Stimulated activated CD4-positive, alpha-beta T cell treated with anti-CD3 and anti-CD28 coated beads, Interleukin-1b, Interleukin-23, amount 100 ng/mL, for 4 hours (primary cell): ENCODE measurements at places on chromosomes 11 and 22.

DNA sequence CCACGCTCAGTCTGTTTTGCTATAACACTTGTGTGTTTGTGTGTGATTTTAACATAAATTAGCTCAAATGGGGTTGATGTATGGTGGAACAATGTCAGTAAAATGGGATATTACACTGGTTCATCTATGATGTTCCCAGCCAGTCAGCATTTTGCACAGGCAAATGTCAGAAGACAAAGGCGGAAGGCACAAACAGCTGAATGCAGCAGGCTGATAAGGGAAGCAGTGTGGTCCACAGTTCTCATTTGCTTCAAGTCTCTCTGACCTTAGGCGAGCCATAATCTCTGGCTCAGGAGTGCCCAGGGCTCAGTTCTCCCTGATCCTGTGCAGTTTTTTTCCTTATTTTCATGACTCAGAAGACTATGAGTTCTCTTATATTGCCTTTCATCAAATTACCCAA is 102.7 kb downstream of the FAR1 start:
- DNase-seq, result no peak

- DNase-seq, result no peak
These were observed 3.4 kb upstream of the SORL1-AS1 start for GRCh38 chr11:121456151-121456550.

DNA sequence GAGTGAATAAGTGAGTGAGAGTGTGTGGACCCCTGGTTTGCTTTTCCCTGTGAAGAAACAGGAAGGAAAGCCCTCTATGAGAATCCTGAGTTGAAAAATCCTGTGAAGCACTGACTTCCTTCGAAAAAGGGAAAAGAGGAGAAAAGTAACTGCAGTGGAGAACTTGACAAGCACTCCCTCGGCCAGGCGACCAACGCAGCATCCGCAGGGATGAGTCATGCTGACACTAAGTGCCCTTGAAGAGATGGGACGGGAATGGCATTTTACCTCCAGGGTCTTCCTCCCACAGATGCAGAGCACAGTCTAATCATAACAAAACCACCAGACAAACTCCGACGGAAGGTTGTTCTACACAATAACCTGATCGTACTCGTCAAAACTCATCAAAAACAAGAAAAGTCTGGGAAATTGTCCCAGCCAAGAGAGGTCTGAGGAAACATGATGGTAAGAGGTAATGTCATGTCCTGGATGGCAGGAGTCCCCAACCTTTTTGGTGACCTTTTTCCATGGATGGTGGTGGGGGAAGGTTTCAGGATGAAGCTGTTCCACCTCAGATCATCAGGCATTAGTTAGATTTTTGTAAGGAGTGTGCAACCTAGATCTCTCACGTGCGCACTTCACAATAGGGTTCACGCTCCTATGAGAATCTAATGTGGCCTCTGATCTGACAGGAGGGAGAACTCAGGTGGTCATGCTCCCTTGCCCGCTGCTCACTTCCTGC is 132.2 kb upstream of the B3GAT1 start:
- no peak for DNase-seq

DNA sequence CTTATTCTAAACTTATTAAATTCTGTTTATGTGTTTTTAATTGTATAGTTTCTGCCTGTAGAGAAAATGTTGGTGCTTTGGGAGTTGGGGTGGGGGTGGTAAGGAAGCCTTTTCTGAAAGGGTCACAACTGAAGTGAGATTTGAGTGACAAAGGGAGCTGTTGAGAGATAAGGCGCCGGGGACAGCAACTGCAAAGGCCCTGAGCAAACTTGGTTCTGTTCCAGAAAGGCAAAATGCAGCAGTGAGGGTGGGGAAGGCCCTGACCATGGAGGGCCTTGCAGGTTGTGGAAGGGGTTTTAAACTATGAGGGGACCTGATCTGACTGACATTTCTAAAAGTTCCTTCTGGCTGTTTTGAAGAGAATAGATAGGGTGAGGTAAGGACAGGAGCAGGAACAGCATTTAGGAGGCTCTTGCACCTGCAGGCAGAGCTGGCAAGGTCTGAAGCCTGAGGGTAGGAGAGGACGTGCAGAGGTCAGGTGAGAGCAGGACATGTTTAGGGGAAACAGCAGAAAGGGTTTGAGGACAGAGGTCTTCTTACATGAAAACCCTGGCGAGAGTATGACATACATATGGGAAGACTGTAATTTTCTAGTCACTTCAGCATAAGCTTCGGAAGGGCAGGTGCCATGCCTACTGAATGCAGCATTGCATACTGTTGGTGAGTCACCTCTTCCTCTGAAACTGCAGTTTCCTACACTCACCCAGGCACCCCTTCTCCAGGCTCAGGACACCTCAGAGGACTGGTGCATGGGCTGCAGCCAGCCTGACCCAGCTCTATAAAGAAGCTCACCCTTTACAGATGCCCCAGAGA is 190.7 kb downstream of the SNX19 start:
- DNase-seq, result no peak

- DNase-seq, result no peak
These were observed 37.3 kb downstream of the PARVG start for GRCh38 chr22:44218071-44218470.

GRCh38 chr11:8408151-8408941 is 144.7 kb upstream of the LMO1 start:
- DNase-seq, result no peak

DNA sequence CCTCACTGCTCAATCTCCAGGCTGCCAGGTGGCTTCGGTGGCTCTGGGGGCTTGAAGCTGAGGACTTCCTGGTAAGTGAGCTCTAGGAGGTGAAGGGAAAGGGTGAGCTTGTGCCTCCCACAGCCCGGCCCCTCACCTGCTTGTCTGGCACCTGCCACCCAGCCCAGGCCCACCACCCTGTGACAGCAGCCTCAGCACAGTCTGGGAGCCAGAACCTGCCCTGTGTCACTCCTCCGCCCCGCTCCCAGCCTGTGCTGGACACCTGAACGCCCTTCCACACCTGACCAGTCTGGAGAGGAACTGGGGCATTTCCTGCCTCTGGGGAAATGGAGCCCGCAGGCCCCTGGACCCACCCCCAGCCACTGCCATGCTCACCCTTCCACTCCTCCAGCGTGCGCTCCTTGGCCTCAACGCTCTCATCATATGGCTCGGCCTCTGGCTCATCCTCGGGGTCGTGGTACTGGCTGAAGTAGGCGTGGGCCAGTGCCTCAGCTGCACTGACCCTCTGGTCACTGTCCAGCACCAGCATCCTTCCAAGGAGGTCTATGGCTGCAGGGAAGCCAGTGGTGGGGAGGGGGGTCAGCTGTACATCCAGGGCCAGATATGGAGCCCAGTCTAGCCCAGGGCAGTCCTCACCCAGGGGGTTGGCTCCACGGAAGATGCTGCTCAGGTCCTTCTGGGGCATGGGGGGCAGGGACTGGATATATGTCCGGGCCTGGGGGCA is 3.6 kb upstream of the MAPK12 start:
- no peak for DNase-seq

GRCh38 chr22:36123673-36124630 is 36.6 kb downstream of the APOL3 start:
- DNase-seq, result peak; percentile 87

- no peak for DNase-seq
These were observed 10.0 kb downstream of the RNH1 start for GRCh38 chr11:496834-497564.
